Activated T-helper 1 cell treated with anti-CD3 and anti-CD28 coated beads, Interleukin-12 subunit alpha, Interleukin-12 subunit beta, Interleukin-2, Interleukin-4 antibody, amounts not matched to agents 30 ng/mL and 10 ng/mL and 1 ng/mL, durations not matched to agents 14 hours and 24 hours and 36 hours (primary cell): ENCODE measurements at places on chromosomes 16 and 17.

DNA sequence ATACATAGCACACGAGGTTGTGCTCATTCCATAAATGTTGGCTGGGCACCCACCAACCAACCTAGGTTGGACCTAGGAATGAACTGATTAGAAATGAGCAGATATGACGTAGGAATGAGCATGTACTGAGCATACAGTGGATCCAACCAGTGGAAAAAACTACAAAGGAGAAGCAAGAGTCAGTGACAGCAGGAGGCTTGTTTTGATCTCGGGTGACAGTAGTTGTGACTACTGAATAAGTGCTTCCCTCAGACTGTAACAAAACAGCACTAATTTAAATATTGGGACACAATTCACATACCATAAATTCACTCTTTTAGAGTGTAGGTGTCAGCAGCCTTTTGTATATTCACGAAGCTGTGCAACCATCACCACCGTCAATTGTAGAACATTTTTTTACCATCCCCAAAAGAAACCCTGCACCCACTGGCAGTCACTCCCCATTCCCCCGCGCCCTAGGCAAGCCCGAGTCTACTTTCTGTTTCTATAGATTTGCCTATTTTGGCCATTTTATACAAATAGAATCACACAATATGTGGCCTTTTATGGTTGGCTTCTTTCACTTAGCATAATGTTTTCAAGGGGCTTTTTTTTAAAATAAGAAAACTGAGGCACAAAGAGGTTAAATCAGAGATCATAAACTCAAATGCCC lies 7.0 kb downstream of the VAC14 start:
- no peaks in the 10 kb centered on the region for H3K27me3 ChIP-seq
- no peak overlapping the region for H3K4me3 ChIP-seq
- no peaks in the 10 kb centered on the region for H3K36me3 ChIP-seq
- DNase-seq = no peak

DNA sequence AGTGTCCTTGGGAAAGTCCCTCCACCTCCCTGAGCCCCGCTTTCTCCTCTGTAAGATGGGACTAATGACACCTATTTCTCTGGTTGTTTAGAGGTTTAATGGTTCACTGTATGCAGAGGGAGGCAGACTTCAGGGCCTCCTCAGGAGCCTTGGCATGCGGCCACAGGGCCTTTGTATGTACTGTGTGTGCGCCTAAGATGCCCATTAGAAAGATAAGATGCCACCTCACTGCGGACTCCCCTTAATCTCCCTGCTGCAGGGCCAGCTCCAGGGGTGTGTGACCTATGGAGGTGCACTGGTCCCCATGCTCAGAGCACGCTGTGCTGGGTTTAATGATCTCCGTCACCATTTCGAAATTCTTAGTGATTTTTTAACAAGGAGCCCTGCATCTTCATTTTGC lies 59.3 kb downstream of the TMEM235 start:
- H3K4me1 ChIP-seq = peaks cover 6% of the 10 kb centered on the region
- H3K27ac ChIP-seq = no peak overlapping the region
- no peaks in the 10 kb centered on the region for H3K36me3 ChIP-seq
- no peaks in the 10 kb centered on the region for H3K27me3 ChIP-seq
- no peak overlapping the region for H3K4me3 ChIP-seq

- peaks cover 13% of the 10 kb centered on the region for H3K4me1 ChIP-seq
- H3K27ac ChIP-seq = no peak overlapping the region
- no peak overlapping the region for H3K4me3 ChIP-seq
These were observed 34.5 kb upstream of the MEOX1 start for GRCh38 chr17:43695970-43696865.

DNA sequence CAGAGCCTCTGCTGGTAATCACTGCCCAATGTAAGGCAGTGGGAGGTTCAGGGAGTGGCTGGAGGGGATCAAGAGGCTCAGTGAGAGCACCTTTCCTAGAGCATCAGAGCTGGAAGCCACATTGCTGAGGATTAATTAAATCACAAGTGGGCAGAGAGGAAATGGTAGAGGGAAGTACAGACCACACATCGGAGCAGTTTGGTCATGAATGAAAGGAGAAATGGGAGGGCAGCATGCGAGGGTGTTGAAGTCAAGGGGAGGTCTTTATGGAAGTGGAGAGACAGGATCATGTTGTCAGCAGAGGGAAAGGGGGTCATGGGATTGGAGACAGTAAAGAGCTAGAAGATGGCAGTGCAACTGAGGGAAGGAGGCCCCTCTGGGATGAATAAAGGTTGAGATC lies 2.3 kb downstream of the CCL17 start:
- peaks cover 8% of the 10 kb centered on the region for H3K4me1 ChIP-seq
- H3K27me3 ChIP-seq = peaks cover 2% of the 10 kb centered on the region
- H3K27ac ChIP-seq = no peak overlapping the region
- no peaks in the 10 kb centered on the region for H3K36me3 ChIP-seq

GRCh38 chr17:530851-531250 lies 178.2 kb upstream of the RPH3AL start:
- H3K27me3 ChIP-seq = no peaks in the 10 kb centered on the region
- H3K36me3 ChIP-seq = peaks cover 43% of the 10 kb centered on the region
- H3K27ac ChIP-seq = no peak overlapping the region
- H3K4me3 ChIP-seq = no peak overlapping the region
- DNase-seq = no peak

GRCh38 chr16:83212301-83212841 lies 585.6 kb downstream of the CDH13 start:
- peaks cover 2% of the 10 kb centered on the region for H3K27me3 ChIP-seq
- H3K4me1 ChIP-seq = no peaks in the 10 kb centered on the region
- H3K4me3 ChIP-seq = no peak overlapping the region
- no peaks in the 10 kb centered on the region for H3K36me3 ChIP-seq
- no peak overlapping the region for H3K27ac ChIP-seq
- DNase-seq = no peak

DNA sequence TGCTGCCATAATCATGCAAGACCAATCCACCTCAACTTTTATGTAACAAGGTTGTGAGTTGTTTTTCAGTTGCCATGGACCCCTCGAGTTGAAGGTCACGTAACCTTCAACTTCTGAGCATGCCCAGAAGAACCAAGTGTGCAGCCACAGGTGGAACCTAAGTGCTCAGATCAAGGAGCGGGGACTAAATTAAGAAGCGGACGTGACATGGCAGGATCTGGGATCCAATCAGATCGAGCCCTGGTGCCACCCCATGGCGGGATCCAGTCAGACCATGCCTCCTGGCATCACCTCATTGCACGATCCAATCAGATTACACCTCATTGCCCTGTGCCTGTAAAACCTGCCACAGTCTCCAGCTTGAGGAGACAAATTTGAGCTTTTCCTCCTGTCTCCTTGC lies 204.5 kb upstream of the CDH5 start:
- H3K4me3 ChIP-seq = no peak overlapping the region
- no peak overlapping the region for H3K27ac ChIP-seq
- no peaks in the 10 kb centered on the region for H3K36me3 ChIP-seq
- no peak for DNase-seq

- no peak for DNase-seq
- no peaks in the 10 kb centered on the region for H3K4me1 ChIP-seq
- H3K4me3 ChIP-seq = no peak overlapping the region
These were observed 23.6 kb downstream of the TANGO6 start for GRCh38 chr16:68866933-68867332.

- H3K27me3 ChIP-seq = no peaks in the 10 kb centered on the region
- H3K4me1 ChIP-seq = peaks cover 51% of the 10 kb centered on the region
- H3K36me3 ChIP-seq = peaks cover 48% of the 10 kb centered on the region
- DNase-seq = no peak
- H3K4me3 ChIP-seq = peak overlapping the region; percentile 90
These were observed 727 bp downstream of the RPL26 start for GRCh38 chr17:8382052-8382879.

- peaks cover 7% of the 10 kb centered on the region for H3K4me1 ChIP-seq
- DNase-seq = no peak
- no peaks in the 10 kb centered on the region for H3K36me3 ChIP-seq
- peak overlapping the region; percentile 32 for H3K27ac ChIP-seq
- peaks cover 24% of the 10 kb centered on the region for H3K27me3 ChIP-seq
- H3K4me3 ChIP-seq = no peak overlapping the region
These were observed 25.6 kb downstream of the ITGB3 start for GRCh38 chr17:47279062-47279801.

GRCh38 chr17:74720506-74720905 lies 7.8 kb upstream of the CD300LF start:
- no peak overlapping the region for H3K4me3 ChIP-seq
- H3K36me3 ChIP-seq = no peaks in the 10 kb centered on the region
- no peak overlapping the region for H3K27ac ChIP-seq

GRCh38 chr17:52025236-52025635 lies 133.3 kb downstream of the CA10 start:
- H3K36me3 ChIP-seq = no peaks in the 10 kb centered on the region
- H3K27me3 ChIP-seq = no peaks in the 10 kb centered on the region
- no peak overlapping the region for H3K27ac ChIP-seq
- no peak overlapping the region for H3K4me3 ChIP-seq

DNA sequence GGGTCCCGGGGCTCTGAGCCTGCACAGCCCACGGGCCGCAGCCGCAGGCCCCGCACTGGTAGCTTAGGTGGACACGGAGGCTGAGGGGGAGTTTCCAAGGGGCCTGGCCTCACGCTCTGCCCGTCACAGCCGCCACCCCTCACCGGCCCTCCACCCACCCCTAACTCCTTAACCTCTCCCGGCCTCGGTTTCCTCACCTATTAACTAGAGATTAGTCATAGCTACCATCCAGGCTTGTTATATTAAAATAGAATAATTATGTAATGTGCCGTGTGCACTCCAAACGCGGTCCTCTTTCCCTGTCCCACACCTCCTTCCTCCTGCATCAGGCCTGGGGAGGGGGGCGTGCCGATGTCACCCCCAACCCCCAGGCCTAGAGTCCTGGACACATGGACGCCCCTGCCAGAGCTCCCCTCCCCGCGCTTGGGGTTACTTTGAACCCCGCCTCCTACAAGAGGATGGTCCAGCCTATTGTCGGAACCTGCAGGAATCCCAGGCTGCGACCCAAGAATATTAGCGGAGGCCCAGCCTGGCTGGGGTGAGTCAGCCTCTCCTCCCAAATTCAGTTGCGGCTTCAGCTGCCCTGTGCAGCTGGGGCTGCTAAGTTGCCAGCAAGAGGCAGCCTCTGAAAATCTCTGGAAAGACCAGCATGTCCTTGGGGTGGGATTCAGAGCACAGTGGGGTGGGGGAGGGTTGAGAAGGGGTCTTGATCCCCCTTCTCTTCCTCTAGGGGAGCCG lies 17.3 kb downstream of the SOCS3 start:
- H3K27me3 ChIP-seq = peaks cover 4% of the 10 kb centered on the region
- no peak for DNase-seq
- peak overlapping the region; percentile 89 for H3K27ac ChIP-seq
- H3K4me3 ChIP-seq = peak overlapping the region; percentile 57
- peaks cover 64% of the 10 kb centered on the region for H3K4me1 ChIP-seq

GRCh38 chr16:57760357-57761160 lies 25.0 kb downstream of the KATNB1 start:
- H3K27me3 ChIP-seq = no peaks in the 10 kb centered on the region
- H3K36me3 ChIP-seq = no peaks in the 10 kb centered on the region
